LNCaP clone FGC (cell line): ENCODE measurements at places on chromosomes 3 and 15.

GRCh38 chr3:151751161-151751560 lies 17.4 kb downstream of the AADACL2 start:
- DNase-seq: no peak

DNA sequence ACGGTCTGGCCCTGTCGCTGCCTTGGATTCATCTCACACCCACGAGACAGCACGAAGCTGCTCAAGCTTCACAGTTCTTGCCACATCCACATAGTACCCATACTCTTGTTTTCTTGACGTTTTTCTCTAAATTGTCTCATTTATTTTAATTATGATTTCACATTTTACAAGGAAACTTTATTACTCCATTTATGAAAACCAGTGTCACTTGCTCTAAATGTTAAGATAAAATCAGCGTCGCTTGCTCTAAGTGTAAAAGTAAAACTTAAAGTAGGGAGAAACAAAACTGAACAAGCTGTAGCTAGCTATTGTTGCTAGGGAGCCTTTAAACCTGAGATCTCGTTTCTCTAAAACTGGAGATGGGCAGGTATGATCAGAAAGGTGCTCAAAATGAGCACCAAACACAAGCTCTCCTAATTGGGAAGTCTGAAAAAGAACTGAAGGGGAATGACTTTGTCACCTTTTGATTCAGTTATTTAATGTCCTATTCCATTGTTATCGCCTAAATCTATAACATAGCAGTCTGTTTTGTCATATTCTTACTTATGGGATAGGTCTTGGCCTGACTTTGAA lies 680 bp downstream of the IFT122 start:
- no peak for DNase-seq

GRCh38 chr3:52140769-52141168 lies 13.5 kb downstream of the POC1A start:
- no peak for DNase-seq

DNA sequence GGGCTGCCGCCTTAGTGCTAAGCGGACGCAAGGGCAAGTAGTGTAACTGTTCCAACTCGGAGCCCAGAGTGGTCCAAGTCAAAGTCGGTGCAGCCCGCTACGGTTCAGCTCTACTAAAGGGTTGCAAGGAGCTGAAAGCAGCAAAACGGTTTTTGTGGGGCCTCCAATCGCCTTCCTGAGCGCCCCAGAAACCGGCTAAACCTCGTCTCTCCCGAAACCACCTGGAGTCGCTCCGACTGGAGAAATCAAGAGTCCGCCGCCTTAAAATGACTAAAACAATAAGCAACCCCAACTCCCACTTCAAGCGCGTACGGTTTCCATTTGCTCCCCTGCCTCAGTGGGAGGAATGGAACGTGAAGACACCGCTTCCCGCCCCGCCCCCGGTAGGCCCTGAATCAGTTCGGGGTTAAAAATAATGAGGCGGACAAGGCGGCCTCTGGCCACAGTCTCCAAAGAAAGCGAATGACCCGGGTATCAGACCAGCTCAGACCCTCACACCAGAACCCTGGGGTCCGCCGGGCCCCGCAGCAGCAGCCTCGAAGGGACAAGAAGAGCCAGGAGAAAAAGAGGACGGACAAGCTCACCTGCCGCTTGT lies 401 bp downstream of the SEC11A start:
- no peak for DNase-seq

- no peak for DNase-seq
These were observed 95.1 kb upstream of the PHLDB2 start for GRCh38 chr3:111763968-111764367.

GRCh38 chr3:105956306-105956705 lies 87.5 kb upstream of the CBLB start:
- no peak for DNase-seq

DNA sequence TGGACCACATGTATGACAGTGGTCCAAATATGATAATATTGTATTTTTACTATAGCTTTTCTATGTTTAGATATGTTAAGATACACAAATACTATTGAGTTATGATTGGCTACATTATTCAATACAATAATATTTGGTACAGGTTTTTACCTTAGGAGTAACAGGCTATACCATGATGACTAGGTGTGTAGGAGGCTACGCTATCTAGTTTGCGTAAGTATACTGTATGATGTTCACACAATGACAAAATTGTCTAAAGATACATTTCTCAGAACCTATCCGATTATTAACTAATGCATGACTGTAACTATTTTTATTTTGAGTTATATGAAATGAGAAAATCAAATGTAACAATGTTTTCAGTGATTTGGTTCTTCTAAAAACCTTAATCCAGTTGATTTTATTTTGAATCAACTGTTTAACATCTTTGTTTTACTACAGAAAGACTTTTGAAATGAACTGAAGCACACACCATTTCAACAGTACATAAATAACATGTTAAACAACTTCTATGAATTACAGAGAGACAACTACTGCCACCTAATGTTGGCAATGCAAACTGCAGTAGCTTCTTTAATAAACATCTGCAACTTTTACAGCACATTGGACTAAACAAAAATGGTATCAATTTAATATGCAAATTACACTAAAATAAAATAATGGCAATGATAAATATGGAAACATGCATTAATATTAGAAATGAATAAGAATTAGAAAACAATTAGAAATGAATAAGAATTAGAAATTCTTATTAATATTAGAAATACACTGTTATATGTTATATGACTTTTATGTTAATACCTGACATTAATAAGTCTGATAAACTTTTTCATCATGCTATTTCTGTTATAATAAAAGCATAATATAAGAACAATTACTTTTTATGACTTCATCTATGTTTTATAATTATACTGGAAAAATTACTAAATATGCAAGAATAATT lies 255.7 kb downstream of the MBNL1 start:
- peak; percentile 40 for DNase-seq

- DNase-seq: no peak
These were observed 1.5 kb downstream of the FAH start for GRCh38 chr15:80154336-80154735.

DNA sequence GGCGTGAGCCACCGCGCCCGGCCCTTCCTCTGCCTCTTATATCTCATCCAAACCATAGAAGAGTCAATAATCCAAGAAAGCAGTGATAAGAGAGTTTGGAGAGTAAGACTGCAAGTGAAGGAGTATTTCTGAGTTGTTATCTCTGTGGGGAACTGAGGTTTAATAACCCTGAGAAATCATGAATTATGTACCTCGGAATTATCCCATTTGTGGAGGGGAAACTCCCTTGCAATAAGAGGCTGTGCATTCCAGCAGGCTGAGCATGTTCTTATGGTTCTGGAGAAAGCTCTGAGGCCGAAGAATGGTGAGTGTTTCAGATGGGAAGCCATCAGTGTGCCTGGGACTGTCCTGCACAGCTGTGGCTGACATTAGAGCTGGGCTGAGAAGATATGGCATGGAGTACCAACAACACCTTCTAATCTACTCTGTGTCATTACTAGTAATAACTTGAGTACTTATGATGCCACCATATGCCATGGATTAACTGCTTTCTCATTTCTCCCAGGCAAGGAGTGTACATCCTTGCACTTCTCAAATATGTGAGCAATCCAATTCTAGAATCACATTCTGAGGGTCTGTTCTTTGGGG lies 31.4 kb upstream of the NOX5 start:
- no peak for DNase-seq

DNA sequence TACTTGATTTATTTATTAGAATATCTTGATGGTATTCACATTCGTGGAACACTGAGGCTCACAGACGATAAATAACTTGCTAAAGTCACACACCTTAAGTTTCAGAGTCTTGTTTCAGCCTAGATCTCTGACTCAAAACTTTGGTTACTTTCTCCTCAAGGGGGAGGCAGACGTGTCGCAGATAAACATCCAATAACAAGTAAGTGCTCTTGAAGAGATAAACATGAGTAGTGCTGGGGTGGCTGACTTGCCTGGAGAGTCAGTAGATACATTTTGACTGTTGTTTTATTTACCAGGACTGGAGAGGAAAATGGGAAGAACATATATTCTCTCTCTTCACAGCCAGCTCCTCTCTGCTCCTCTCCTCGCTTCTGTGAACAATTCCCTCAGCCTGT lies 31.3 kb downstream of the FBXO45 start:
- DNase-seq: no peak

DNA sequence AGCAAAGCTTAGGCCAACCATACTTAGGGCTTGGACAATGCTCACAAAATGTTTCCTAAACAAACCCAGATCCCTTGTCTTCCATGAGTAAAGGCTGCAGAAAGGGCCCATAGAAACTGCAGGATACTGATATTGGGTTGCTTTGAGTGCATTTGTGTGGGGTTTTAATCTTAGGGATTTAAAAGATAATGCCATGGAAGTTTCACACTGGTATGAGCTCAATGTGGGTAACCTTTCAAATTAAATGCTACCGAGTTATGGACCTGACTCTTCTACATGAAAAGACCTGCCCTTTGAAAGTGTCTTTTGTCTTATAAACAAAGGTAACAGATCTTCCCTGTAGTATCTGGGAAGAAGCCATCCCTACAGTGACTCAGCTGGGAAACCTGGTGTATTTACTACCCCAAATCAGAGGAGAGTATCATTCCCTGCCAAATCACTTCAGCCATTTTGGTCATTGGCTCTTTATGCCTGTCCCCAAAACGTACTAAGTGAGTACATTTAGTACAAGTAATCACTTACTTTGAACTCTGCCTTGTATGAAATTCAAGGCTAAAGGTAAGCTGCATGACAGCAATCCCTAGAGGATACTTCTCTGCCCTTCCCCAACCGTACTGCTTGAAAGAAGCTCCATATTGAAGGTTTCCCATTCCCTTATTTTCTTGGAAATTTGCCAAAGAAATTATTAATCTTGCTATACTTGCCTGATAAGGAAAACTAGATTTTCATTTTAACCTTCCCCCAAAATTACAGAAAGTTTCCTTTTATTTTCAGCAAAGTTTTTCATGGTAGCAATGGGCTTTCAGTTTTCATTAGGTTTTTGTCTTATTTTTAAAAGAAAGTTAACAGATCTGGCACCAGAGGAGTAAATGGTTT lies 7.2 kb downstream of the TM4SF1 start:
- no peak for DNase-seq

- no peak for DNase-seq
These were observed 23.3 kb downstream of the SPRED1 start for GRCh38 chr15:38275959-38276358.

DNA sequence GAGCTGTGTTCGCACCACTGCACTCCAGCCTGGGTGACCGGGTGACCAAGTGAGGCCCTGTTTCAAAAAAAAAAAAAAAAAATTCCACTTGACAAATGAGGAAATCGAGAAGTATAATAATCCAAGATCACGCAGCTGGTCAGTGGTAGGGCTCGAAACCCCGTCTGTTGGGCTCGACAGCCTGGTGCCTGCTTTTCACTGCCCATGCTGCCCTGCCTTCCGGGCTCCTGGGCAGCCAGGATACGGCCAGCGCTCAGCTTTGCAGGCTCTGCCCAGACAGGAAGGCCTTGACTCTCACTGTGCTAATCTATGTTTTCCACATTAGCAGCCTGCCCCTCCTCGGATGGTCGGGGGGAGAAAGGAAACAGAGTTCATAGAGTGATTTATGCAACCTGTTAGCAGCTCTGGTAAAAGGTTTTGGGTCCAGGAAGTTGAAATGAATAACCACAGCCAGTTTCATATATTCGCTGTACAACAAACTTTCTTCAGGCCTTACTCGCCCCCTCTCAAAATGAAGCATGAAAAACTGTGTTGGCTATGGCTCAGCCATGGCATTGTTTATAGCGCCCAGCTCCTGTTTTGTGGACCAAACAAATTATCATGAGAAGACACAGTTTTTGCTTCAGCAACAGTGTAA lies 108.8 kb downstream of the XXYLT1 start:
- no peak for DNase-seq

DNA sequence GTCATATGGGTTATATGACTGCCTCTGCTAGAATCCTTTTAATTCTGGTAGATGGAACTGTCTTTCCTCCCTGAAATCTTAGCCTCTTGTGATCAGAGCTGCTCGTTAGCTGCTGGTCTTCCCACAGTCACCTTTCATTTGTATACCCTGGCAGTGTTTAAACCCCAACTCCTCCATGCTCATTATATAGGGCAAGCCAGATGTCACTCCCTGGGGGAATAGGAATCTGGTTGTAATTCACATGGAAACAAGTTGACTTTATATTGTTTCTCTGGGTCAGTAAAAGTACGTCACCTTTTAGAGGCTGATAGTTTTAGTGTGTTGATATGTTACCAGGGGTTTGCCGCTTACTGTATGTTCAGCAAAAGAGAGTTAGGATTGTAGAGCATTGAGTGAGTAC lies 103.5 kb downstream of the ITPR1 start:
- DNase-seq: no peak

GRCh38 chr3:190166948-190167347 lies 46.3 kb upstream of the P3H2 start:
- no peak for DNase-seq

GRCh38 chr15:57746786-57747185 lies 40.3 kb downstream of the POLR2M start:
- DNase-seq: no peak

DNA sequence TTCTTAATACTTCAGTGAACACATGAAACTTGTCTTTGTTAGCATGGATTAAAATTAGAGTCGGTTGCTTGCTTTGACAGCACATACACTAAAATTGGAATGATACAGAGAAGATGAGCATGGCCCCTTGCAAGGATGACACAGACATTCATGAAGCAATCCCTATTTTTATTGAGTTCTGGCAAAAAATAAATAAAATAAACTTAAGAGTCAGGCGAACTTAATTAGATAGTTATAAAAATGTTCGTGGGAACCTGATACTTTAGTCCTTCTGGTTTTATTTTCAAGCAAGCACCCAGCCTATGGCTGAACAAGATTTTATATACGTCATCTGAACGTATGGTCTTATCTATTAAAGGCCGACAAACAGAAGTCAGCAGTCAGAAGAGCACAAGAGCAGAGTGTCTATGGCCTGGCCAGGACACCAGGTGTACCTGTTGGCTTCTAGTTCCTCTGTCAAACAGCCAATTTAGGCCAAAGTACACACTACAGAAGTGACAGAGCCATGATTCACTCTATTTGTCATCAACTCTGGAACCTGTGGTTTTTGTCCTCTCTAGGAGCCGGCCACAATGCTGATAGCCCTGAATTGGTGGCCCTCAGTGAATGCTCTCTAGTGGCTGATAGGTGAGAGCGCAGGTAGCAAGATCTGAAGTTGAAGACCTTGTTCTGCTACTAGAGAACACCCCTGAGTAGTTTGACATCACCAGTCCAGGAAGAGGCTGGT lies 64.3 kb downstream of the LEO1 start:
- DNase-seq: peak; percentile 99

DNA sequence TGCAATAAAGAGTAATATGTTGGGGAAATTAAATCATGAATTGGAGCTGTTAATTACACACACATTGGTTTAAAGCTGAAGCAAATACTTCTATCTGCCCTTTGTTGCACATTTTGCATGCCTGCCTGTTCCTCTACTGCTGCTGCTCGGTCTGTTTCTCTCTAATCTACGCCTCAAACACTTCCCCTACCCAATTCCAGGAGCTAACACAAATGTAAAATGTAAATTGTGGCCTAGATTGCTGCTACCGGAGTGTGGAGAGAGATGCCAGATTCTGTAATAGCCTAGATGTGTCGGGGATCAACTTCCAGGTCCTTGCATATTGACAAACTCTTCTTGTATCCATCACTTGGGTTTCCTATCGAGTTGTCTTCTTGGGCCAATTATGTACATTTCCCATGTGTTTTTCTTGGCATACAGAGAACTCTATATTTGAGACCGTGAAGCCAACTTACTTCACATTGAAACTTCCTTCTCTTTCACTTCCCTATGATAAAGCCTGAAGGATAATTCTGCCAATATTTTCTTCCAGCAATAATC lies 450.4 kb upstream of the NR2F2 start:
- no peak for DNase-seq

GRCh38 chr3:134249935-134250716 lies 533 bp downstream of the RYK start:
- no peak for DNase-seq

GRCh38 chr3:53030619-53031449 lies 15.0 kb downstream of the SFMBT1 start:
- DNase-seq: no peak
